T-helper 17 cell (primary cell): ENCODE measurements at places on chromosomes 7 and 10.
A peak's percentile ranks its signal among the peaks of the same experiment; 100 is the strongest.

- DNase-seq, result no peak
These were observed 81.6 kb upstream of the PFKP start for GRCh38 chr10:2985729-2986232.

- no peak for DNase-seq
These were observed 262.0 kb downstream of the GLI3 start for GRCh38 chr7:41974870-41975557.

- peak; percentile 45 for DNase-seq
These were observed 64.4 kb downstream of the BPGM start for GRCh38 chr7:134710854-134711624.

- DNase-seq, result no peak
These were observed 243.2 kb downstream of the SNX10 start for GRCh38 chr7:26534649-26535482.

DNA sequence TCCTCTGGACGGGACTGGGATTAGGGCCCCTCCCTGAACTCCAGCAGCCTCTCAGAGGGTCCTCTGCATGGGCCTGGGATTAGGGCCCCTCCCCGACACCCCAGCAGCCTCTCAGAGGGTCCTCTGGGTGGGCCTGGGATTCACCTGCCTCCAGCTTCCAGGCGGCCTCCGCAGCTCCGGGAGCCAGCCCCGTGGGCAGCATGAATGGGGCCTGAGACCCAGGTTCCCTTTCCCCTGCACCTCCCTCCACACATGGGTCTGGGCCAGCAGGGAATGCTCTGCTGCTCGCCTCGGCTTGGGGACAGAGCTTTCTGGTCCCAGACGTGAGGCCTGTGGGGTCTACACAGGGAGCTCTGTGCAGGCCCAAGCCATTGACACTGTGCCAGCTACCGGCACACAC is 5.5 kb downstream of the TUBGCP2 start:
- DNase-seq, result no peak

DNA sequence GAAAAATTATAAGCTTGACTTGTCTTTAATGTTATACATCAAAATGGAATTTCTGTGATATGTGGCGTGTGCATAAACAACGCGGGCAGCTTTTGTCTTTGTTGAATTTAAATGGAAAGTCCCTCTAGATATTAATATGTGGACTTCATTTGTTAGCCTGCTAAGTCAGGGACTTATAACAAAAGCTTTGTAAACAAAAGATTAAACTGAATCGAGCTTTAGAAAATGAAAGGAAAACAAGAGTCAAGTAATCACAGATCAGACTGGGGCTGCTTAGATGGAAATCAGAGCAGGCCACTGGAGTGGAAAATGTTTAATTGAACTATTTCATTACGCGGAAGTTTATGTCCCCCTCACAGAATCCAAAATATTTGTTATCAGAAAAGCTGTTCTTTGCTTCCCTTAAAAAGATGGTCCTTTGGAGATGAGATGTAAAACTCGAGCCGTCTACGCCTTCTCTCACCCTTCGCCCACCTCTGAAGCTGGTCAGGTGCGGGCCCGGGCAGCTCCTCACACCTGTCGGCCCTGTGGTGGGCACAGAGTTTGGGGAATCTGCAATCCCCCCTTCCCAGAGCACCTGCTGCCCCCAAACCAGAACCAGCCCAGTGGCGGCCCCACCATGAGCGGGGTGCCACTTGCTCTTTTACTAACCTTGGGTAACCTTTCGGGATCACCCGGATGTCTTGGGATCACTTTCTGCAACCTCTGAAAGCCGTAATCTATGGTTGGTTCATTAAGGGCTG is 116.2 kb downstream of the EBF3 start:
- DNase-seq, result no peak

DNA sequence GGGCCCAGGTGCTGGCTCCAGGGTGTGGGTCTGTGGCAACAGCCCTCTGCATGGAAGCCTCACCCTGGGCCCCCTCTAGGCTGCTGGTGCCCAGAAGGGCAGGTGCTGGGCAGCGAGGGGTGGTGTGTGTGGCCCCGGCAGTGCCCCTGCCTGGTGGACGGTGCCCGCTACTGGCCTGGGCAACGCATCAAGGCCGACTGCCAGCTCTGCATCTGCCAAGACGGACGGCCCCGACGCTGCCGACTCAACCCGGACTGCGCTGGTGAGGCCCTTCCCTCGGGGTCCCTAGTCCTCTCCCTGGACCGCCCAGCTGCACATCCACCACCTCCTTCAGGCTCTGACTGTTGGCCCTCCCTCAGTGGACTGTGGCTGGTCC is 18.8 kb upstream of the ZNF467 start:
- DNase-seq, result no peak

- DNase-seq, result no peak
These were observed 14.6 kb upstream of the ZEB1 start for GRCh38 chr10:31304291-31304970.

DNA sequence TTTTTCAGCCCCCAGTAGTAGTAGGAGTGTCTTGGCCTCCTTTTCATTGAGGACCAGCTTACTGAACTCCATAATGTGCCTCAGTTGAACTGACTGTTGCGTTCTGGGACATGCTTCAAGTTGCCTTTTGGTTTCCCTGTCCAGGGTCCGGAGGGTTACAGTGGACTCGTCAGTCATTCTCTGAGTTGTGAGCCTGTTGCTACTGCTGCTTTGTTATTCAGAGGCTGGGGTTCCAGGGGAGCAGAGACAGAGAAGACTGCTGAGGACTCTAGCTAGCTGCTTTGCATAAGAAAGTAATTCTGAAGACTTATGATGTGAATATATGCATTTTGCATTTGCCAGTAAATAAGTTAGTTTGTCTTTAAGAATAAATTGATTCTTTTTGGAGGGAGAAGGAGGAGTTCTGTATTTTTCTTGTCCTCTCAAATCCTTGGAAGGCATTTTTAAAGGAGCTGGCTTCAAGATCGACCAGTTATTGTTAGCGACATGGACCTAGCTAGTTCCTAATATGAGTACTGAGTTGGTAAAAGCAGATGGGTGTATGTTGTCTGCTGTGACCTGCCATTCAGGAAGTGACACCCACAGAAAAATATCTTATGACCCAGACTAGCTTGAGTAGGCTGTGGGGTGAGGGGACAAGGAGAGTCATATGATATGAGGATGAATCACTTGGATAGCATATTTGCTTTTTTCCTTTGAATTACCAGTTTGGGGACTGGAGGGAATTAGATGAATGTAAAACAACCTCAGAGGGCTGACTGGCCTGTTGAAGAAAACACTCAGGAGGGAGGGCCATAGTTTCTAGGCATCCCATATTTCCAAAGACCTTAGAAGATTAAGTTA is 8.3 kb downstream of the PI4K2A start:
- DNase-seq, result no peak

- peak; percentile 14 for DNase-seq
These were observed 1.8 kb downstream of the INPP5A start for GRCh38 chr10:132539431-132539839.

DNA sequence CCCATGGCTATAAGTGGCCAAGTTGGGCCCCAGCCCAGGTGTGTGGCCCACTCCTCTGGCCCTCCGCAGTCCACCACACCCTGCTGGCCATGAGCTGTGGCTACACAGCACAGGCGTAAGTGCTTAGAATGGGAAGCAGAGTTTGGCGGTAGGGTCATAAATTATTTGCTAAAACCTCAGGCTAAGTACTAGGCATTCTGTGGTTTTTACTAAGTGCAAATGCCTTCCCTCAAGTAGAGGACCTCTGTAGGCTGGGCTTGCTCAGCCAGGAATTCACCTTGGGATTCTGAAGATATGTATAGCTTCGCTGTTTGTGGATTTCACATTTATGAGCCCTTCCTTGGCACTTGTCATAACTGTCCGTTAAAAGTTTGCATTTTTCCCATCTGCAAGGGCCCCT is 44.8 kb upstream of the LOXL4 start:
- DNase-seq, result no peak

DNA sequence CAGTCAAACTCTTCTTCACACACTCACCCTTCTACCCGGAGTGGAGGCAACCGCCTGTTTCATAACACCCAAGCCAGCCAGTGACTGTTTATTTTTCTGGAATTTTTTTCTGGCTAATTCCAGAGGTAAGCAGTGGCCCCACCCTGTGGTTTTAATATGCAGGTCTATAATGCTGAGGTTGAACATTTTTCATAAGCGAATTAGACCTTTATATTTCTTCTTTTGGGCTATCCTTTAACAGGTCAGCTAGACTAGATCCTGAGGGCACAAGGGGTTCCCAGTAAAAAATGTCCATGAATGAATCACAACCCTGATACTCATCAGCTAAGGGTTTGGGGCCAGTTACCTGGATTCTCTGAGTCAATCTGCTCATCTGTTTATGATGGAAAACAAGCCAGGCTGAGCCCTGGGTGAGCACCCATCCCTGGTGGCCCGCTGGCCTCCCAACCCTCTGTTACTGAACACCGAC is 76.2 kb downstream of the GRB10 start:
- no peak for DNase-seq

DNA sequence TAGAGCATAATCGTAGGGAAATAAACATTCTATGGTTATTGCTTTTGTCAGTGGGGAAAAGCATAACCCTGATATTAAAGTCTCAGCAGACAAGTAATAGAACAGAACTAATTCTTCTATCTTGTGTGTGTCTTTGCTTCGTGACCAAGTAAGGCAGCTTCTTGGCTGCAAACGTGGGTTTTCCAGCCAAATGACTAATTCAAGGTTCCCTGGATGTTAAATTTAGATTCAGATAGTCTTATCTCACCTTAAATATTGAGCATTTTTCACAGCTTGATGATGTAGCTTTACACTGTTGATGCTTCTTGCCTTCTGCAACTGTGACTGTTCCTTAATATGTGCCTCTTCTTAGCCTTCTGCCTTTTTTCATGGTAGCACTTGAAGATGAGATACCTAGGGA is 113.0 kb downstream of the EXOC4 start:
- DNase-seq, result no peak

GRCh38 chr7:42702647-42703046 is 209.2 kb downstream of the C7orf25 start:
- DNase-seq, result no peak

GRCh38 chr10:32661346-32661745 is 215.4 kb downstream of the CCDC7 start:
- DNase-seq, result no peak

DNA sequence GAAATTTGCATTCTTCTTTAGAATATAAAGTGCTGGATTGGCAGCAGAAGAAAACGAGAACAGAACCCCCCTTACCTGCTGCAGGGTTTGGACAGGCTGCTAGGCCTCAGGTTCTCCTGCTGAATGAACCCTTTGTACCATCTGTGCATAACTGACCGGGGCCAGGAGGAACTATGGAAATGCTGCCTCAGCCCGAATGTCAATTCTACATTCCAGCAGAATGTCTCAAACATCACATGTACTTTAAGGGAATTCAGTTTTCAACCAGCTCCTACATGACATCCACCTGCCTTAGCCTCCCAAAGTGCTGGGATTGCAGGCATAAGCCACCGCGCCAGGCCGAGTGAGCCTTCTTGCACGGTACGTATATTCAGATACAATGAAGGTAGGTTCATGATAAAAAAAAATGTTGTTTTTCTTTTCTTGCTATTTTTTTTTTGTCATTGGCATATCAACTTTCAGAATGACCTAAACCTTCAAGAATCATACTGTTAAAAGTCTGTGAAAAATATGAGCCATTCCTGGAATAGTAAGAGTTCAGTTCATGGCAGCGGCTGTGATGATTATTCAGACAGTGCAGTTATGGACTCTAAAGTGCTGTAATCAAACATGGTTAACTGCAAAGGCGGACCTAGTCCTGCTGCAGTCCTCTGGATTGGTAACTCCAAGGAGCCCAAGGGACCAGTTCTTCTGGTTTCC is 84.4 kb upstream of the TNS3 start:
- DNase-seq, result no peak

- no peak for DNase-seq
These were observed 83.3 kb downstream of the CUL2 start for GRCh38 chr10:35006836-35007235.

DNA sequence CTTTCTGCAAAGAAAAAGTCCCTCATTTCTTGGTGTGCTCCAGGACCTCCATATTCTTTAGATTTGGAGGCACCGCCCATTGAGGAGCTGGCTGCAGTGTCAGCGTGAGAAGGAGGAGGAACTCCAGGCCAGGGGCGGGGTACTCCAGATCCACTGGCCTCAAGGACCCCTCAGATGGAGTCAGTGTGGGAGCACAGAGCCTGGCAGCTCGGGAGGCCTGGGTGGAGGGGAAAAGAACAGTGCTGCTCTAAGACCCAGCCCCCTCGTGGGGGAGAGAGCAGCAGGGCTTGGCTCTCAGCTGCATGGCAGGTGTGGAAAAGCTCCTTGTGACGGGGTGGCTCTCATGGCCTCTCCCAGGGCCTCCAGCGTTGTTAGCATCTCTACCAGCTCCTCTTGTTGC is 70.5 kb downstream of the ITGB1 start:
- no peak for DNase-seq

- DNase-seq, result no peak
These were observed 52.5 kb downstream of the SCRN1 start for GRCh38 chr7:29937132-29937531.

GRCh38 chr7:28517606-28518005 is 105.3 kb downstream of the CREB5 start:
- DNase-seq, result no peak

- no peak for DNase-seq
These were observed at the start of gene GIMAP6 for GRCh38 chr7:150631866-150632864. Gene GIMAP6, minus strand, starts transcription at chr7:150632385. Its CDS starts 2,243 bp downstream, at chr7:150630142.

DNA sequence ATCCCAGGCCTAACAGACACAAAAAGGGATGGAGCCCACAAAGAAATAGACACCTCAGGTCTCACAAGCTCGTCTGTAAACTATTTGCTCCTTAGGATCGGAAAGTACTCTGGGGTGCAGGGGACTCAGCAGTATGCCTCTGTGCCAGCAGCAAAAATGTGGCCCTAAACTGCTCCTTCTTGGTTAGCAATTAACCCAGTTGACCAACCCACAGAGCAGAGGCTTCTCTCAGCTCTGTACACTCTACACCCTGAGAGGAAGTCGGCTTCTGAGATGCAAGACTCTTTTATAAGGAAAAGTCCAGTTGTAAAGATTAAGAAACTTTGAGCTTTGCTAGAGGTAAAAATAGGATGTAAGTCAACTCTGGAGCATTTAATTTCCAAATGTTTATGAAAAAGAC is 156.3 kb upstream of the PRSS58 start:
- DNase-seq, result no peak

DNA sequence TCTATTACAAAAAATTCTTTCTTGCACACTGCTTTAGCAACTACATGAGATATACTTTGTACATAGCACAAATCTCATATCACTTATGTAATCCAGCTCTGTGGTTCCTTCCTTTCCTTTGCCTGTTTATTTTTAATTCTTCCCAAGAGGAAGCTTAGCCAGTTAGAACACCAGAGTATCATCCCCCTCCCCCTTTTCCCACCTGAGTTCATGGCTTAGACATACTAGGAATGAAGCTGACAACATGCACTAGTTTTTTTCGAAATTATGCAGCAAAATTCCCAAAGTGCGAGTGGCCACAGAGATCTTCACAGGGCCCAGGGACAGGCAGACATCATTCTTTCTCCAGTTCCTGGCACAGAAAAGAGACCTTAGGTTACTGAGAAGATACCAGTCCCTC is 17.8 kb downstream of the CAV1 start:
- no peak for DNase-seq

DNA sequence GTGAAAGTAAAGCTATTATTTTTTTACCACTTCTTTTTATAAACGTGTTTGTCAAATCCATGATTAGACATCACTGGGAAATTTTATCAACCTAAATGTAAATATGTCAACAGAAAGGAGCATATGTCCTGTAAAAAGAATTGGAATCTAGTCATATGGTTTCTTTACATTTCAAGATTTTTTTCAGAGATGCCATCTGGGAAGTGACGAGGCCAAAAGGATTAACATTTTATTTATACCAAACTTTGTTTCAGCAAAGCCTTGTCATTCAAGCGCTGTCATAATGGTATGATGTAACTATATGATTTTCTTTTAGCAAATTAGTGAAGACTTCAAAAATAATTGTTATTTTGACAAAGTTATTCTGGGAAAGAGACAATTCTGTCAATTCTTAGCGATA is 117.3 kb downstream of the SEMA3A start:
- DNase-seq, result no peak

- no peak for DNase-seq
These were observed 149.5 kb upstream of the SVIL start for GRCh38 chr10:29784175-29784773.
